HS-5 (cell line): ENCODE measurements at places on chromosomes 3 and 15.

DNA sequence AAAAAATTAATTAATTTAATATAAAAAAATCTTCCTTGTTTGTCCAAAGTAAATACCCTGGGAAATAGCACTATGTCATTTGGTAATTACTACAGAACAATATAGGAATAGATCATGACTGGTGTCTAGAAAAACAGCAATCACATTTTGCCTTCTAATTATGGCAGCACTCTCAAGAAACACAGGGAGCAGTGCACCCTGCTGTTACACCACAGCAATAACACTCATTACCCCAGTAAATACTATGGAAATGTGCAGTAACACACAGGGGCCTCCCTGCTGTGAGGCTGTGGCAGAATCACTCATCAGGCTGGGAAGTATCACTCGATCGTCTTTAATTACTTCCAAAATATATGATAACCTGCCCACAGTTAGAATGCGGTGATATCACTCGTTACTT lies 646.0 kb downstream of the TUSC7 start:
- DNase-seq, result no peak

- DNase-seq, result no peak
Measured at GRCh38 chr3:74329096-74329495, 285.4 kb downstream of the CNTN3 start.

- DNase-seq, result no peak
Measured at GRCh38 chr3:154071146-154071545, 50.0 kb upstream of the ARHGEF26 start.

GRCh38 chr3:55017876-55018275 lies 90.0 kb upstream of the LRTM1 start:
- no peak for DNase-seq

- DNase-seq, result no peak
Measured at GRCh38 chr3:52394751-52395502, 50.0 kb downstream of the SEMA3G start.

DNA sequence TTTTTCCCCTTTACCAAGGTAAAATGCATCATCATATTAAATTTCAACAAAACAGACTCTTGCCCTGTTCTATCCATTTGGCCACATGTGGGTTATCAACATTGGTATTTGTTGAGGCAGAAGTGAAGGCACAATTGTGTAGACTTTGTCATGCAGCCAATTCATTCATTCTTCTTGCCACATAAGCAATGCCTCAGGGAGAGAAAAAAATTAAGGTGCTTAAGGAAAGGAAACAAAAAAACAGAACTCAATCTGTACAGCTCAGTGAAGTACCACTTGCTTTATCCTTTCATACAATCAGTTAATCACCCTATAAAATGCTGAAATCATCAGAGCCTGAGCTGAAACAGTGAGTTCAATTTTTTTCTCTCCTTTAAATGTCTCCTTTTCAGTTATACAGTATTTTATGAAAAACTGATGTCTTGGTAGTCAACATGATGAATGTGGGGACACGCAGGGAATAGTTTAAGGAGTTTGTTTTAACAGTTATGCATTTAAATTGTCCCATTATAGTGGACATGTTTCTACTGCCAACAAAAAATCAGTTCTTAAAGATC lies 588.9 kb downstream of the MFSD1 start:
- DNase-seq, result no peak

DNA sequence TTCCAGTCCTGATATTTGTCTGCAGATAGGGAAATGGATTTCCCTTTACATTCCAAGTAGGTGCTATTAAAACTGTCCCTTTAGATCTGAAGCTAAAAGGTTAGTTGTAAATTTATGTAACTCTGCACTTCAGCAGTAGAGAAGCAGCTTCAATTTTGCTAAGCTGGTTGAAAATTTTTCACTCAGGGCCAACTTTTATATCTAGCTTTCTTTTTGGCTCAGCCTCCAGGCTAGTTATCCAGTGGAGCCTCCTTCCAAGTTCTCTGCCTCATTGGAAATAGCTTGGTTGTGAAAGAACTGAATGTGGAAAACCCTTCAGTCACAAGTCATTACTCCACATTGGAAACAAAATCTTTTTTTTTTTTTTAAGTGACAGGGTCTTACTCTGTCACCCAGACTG lies 8.2 kb upstream of the ZNF660 start:
- DNase-seq, result no peak

DNA sequence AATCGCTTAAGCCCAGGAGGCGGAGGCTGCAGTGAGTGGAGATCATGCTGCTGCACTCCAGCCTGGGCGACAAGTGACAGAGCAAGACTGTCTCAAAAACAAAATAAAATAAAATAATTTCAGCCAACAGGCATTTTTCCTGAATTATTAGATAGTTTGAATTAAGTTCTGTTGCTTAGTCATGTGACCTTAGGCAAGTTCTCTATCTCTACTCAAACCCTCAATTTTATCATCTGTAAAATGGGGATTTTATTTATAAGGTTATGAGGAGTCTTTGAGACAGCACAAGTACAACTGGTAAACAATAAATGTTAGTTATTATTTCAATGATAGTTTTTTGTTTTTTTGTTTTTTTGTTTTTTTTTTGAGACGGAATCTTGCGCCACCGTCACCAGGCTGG lies 13.0 kb downstream of the SQOR start:
- no peak for DNase-seq

DNA sequence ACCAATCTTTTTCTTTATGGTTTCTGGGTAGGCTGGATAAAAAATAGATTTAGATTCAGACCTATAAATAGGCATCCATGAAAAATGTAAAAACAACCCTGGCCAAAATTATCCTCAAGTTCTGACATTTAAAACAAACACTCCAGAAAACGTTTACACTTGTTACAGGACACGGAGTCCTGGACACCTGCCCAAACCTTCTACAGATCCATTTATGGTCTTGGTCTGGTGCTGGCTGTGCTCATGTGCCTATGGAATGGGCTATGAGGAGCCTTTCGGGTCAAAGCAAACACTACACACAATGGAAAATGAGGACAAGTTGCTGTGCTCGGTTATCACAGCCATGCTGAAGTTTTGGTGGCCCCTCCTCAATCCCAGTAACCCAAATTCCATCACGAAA lies 108.1 kb downstream of the PDZRN3 start:
- no peak for DNase-seq

GRCh38 chr15:29346998-29347397 lies 77.4 kb upstream of the NSMCE3 start:
- no peak for DNase-seq

- no peak for DNase-seq
Measured at GRCh38 chr3:108090049-108090700, 656 bp downstream of the CD47 start.

- no peak for DNase-seq
Measured at GRCh38 chr3:120604784-120605183, 8.6 kb downstream of the NDUFB4 start.

DNA sequence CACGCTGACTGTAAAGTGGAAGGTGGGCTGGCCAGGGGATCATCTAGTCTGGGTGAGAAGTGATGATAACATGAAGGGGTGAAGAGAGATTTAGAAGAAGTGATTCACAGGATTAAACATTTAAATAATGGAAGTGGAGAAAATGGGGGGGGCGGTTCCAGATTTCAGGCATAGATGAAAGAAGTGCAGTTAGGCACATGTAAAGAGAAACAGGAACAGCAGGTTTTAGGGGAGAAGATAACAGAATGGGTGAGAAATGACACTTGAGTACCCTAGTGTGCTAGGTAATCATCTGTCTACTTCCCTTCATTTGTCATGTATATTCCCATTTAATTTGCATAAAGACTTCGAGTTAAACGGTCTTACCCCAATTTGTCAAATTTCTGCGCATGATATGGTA lies 15.3 kb downstream of the B3GNT5 start:
- no peak for DNase-seq

DNA sequence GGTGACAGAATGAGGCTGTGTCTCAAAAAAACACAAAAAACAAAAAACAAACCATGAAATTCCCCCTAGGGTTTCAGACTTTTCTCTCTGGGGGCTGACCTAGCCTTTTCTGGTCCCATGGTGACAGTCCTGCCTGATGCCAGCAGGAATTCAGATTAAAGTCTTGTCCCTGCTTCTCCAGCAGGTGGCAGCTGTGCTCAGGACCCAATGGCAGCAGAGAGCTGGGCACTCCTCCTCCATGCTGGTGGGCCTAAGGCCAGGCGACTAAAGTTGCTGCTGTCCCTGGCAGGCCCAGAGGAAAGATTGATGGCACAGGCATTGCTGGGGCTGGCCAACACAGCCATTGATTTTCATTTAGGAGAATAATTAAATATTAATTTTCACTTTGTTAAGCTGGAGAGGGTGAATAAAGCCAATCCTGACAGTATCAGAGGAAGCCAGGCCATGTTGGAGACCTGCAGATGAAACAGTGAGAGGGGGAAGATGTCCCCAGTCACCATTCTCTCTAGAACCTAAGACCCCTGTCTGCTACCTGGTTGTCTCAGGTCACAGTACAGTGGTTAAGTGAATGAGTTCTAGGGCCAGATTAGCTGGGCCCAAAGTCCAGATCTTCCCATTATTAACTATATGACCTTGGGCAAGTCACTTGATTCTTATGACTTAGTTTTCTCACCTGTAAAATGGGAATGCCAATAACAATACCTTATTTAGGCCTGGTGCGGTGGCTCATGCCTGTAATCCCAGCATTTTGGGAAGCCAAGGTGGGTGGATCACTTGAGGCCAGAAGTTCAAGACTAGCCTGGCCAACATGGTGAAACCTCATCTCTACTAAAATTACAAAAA lies 7.1 kb downstream of the CELF6 start:
- no peak for DNase-seq

GRCh38 chr3:129665024-129665768 lies 58.7 kb upstream of the PLXND1 start:
- DNase-seq, result peak; percentile 75

- DNase-seq, result no peak
Measured at GRCh38 chr3:35929158-35929557, 289.8 kb downstream of the ARPP21 start.

- DNase-seq, result no peak
Measured at GRCh38 chr15:85828874-85829273, 34.1 kb upstream of the KLHL25 start.

DNA sequence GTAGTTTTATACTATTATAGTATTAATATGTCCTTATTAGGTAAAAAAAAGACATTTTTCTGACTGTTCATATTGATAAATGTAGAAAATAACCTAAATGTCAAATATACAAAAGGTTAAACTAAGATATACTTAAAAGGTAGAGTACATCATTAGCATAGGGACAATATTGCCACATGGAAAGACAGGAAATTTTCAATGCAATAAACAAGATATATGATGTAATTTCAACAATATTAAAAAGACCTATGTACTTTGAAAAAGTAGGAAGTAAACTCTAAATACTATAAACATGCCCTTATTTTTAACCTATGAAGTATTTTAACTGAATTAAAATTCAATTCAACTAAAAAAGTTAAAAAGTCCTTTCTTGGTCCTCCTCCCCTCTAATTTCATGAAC lies 1.9 kb downstream of the SPG11 start:
- DNase-seq, result no peak

DNA sequence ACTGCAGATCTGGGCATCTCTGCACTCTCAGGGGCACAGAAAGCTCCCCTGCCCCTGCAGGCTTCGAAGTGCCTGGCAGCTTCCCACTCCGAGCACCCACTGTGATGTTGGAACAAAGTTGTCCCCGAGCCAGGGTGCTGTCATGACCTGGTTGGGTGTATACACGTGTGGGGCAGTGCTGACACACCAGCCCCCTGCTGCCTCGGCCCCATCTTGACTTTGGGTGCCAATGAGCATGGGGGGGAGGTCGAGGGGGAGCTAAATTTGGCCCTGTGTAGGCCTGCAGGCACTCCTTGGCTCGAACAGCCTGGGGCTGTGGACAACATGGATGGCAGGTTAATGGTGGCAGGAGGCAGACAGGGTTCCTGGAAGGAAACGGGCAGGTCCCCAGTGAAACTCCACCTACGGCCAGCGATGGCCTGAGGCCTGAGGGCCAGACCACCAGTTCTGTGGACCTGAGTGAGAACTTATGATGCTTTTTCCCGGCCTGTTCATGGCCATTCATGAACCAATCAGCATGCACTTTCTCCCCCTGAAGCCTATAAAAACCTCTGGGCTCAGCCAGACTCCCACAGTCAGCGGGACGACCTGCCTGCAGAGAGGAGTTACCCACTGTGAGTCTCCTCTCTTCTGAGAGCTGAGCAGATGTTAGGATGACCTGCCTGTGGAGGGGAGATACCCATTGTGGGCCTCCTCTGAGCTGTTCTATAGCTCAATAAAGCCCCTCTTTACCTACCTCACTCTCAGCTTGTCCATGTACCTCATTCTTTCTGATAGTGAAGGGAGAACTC lies 1029.1 kb upstream of the GBE1 start:
- DNase-seq, result no peak

DNA sequence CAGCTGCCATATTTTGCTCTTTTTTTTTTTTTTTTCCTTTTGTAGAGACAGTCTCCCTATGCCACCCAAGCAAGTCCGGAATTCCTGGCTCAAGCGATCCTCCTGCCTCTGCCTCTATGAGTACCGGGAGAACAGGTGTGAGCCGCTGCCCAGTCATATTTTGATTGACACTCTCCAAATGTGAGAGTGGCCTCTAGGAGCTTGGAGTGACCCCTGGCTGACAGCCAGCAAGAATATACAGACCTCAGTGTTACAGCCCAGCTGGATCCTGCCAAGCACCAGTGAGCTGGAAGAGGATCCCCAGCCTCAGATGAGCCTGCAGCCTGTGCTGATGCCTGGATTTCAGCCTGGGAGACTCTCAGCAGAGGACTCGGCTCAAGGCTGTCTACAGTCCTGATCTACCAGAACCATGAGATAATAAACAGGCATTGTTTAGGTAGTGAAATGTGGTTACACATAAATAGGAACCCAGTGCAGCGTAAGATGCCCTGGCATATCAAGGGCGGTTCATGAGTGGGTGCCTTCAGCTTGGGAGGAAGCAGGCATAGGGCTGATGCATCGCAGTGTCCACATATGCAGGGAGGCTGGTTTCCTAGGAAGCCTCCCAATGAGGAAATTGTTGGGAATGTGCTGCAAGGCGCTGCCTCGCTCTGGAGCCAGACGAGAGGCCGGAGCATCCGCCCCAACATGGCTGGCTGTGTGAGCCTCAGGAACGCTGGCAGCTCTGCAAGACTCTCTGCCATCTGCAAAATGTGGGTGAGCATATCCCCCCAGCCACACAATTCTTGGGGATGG lies 38.9 kb upstream of the ATP10A start:
- no peak for DNase-seq

GRCh38 chr3:11624161-11624560 lies 19.6 kb downstream of the VGLL4 start:
- no peak for DNase-seq
